ENCODE measurements at places on chromosomes 16 and 17.

DNA sequence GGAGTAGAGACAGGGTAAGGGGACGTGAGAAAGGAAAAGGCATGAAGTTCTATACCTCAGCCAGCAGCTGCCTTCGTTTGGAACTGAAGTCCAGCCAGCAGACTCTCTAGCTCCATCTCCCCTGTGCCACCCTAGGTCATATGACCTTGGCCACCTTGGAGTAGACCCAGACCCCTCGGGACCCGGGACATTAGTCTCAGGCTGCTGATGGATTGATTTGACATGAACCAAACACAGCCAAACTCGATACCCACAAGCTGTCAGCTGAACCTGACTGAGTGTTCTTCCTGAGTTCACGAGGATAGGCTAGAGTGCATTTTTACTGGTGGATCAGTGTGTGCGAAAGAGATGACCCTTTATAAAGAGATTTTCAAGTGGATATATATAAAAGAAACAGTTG, 68.5 kb downstream of the YPEL2 start:
- no peak for DNase-seq

DNA sequence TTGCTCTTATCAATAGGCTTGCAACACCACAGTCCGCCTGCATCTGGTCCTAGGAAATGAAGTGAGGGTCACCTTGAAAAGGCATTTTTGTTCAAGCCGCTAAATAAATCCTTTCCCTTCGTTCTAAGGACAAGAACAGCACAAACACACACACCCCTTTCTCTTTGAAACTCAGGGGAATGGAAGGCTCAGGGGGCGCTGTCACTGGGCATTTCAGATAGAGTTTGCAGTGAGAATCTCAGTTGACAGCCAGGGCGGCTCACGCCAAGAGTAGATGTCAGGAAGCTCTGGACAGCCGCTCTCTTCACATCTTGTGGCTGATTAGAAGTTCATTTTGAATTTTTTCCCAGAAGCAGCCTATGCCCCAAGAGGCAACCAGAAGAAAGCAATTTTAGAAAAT, 39.8 kb downstream of the ABAT start:
- DNase-seq, result no peak

- DNase-seq, result no peak
These were observed 146.4 kb downstream of the CHD9NB start for GRCh38 chr16:52906281-52906680.

- DNase-seq, result no peak
These were observed 99.5 kb downstream of the SYCE1L start for GRCh38 chr16:77298418-77299360.

DNA sequence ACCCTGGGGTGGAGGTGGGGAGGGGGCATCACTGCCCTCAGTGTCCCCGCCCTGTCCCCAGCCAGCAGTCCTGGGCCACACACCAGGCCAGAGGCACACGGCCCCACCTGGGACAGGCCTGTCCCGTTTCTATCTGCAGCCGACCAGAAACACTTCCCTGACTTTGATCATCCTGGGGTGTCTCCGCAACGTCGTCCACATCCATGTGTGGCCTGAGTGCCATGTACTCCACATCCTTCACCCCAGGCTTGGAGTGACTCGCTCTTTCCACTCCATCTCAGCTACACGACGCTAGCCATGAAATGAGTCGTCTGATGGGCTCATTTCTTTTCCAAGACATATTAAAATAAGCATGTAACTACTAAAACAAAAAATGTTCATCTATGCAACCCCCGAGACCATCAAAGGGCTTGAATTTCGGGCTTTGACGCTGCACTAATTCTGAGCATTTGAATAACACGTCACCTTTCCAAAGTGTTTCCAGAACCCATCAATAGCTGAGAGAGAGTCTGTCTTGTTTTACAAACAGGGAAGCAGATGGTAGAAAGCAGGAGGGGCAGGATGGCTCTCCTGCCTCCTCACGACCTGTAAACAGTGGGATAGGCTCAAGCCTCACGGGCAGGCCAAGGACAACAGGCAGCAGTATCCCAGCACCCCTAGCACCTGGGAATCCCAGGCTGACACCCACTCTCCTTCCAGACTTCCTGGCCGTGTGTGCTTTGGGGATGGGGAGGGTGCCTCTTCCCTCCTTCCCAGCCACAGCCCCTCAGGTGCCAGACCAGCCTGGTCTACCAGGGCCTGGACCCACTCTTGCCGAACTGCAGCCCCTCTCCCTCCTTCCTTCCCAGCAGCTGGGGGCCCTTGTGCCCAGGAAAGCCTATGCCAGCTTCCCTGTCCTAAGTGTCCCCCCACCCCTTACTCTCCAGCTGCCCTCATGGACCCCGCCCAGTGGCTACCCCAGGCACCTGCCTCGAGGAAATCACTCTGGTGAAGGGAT, 20.0 kb upstream of the RASD1 start:
- no peak for DNase-seq

GRCh38 chr17:77311371-77311981, 170.7 kb downstream of the SEC14L1 start:
- no peak for DNase-seq

DNA sequence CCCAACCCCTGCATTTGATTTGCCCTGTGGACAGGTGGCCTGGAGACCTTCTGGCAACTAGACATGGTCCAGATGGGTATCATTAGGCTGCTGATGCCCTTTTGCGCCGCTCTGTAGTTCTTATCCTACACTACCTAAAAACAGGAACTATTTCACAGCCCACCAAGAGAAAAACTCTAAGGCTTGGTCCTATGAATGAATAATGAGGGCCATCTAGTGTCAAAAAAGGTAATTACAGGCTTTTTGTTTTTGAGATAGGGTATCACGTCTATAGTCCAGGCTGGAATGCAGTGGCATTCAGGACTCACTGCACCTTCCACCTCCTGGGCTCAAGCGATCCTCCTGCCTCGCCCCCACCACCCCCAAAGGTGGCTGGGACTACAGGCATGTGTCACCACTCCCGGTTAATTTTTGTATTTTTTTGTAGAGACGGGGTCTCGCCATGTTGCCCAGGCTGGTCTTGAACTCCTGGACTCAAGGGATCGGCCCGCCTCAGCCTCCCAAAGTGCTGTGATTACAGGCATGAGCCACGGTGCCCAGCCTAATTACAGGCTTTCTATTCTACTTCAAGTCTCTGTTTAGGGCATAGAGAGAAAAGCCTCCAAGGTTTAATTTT, 20.9 kb downstream of the COIL start:
- DNase-seq, result no peak

GRCh38 chr16:27181019-27181790, 22.1 kb upstream of the KDM8 start:
- no peak for DNase-seq

DNA sequence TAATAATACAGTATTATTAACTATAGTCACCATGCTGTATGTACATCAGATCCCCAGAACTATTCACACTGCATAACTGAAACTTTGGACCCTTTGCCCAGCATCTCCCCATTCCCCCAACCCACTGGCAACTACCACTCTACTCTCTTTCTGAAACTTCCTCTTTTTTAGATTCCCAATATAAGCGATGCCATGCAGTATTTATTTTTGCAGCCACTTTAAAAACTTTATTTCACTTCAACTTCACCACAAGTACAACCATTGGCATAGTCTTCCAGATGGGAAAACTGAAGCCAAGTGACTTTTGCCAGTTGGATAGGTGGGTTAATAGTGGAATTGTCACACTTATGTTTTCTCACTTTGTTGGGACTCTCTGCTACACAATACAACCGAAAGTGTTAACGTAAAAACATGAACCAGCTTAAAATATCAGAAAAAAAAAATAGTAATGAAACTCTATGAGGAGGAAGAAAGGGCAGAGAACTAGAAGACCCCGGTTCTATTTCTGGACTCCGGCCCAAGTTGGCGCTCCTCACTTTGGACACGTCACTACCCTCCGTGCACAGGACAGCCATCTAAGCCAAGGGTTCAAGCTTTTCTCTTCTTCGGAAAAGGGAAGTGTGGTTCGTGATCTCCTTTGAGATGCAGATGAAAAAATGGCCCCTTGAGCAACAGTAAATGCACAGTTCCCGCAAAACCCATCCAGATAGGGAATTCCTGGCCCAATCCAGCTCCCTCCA, 743 bp downstream of the SHCBP1 start:
- no peak for DNase-seq

DNA sequence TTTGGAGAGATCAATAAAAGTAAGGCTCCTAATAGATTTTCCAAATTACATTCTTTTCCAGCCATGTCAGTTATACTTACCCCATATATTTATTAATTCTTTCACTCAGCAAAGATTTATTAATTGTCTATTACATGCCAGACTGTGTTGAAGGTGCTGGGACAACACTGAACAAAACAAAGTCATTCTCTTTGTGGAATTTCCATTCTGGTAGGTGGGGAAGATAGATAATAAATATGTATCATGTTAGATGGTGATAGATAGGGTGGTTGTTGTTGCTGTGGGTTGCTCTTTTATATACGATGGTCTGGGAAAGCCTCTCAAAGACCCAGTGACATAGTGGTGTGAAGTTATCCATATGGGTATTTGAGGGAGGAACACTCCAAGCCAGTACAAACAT, 39.1 kb downstream of the BCAS3 start:
- no peak for DNase-seq

GRCh38 chr16:15032547-15033308, 23.1 kb downstream of the NTAN1 start:
- DNase-seq, result no peak

DNA sequence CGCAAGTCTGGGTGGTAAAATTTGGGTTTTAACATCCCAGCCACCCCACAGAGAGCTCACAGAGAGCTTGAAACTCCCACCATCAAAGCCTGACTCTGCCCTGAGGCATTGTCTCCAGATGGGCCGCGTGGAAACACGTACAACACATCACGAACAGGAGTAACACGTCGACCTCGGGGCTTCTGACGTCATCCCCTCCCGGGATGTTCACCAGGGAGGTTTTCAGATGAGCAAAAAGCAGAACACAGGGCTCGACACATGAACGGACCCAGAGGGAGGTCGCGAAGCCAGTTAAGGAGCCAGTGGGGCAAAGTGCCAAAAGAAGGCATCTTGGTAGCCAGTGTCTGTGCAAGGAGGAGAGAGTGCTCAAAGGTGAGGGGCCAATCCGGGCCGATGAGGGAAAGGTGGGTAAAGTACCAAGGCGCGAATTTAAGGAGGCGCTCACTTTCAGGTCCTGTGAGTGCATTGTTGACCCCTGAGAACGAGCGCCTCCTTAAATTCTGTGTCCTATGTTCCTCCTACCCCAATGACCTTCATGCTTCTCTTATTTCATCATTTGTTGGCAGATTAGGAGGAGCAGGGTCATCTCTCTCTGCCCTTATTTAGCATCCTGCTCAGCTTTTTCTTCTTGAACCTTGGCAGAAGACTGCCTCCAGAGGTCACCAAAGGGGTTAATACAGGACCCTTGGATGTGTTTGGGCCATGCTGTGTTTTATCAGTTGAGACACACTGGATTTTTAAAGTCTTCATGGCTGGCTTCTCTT, 5.6 kb downstream of the RCVRN start:
- no peak for DNase-seq

DNA sequence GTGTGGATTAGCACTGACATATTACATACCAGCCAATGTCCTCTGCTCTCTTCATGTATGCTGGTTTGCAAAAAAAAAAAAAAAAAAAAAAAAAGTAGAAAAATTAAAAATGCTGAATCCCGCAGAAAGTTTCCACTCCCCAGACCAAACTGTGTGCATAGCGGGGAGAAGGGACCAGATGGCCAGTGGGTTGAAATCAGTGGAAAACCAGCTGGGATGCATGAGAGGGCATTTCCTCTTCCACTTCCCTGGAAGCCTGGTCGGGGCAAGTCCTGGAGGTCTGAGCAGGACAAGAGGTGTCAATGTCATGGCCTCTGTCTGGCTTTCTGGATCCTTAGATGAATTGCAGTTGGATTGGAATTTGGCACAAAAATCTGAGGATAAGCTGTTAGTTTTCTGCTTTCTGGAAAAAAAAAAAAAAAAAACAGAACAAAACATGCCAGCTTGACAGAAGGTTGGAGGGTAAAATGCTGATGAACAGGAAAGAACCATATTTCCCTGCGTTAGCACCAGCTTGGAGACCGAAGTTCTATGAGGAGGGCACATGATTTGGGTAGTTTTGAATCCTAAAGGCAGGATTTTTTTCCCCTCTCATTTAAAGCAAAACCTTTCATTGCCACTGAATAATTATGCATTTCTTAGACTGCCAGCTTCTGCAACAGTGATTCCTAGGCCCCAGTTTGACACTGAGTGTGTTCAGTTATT, 941.5 kb upstream of the EEF2KMT start:
- no peak for DNase-seq

- no peak for DNase-seq
These were observed at the start of gene CDH8 for GRCh38 chr16:62036101-62036801. CDH8 (minus strand) TSS chr16:62036438; CDS start chr16:62021403, 15,035 bp downstream.

DNA sequence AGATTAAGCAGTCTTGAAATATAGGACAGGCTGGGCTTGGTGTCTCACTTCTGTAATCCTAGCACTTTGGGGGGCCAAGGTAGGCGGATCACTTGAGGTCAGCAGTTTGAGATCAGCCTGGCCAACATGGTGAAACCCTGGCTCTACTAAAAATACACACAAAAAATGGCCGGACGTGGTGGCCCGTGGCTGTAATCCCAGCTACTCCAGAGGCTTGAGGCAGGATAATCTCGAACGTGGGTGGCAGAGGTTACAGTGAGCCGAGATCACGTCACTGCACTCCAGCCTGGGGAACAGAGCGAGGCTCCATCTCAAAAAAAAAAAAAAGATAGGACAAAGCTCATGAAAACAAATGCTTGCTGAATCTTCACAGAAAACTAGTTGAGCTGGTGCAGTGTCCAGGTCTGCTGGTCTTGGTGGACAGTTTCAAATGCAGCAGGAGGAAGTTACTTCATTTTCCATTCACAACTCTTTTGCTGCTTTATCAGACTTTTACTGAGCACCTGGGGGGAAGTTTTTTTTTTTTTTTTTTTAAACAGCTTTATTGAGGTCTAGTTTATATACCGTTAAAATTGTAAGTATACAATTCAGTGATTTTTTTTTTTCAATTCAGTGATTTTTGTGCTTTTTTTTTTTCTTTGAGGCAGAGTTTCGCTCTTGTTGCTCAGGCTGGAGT, 45.2 kb downstream of the SNX29 start:
- DNase-seq, result no peak

DNA sequence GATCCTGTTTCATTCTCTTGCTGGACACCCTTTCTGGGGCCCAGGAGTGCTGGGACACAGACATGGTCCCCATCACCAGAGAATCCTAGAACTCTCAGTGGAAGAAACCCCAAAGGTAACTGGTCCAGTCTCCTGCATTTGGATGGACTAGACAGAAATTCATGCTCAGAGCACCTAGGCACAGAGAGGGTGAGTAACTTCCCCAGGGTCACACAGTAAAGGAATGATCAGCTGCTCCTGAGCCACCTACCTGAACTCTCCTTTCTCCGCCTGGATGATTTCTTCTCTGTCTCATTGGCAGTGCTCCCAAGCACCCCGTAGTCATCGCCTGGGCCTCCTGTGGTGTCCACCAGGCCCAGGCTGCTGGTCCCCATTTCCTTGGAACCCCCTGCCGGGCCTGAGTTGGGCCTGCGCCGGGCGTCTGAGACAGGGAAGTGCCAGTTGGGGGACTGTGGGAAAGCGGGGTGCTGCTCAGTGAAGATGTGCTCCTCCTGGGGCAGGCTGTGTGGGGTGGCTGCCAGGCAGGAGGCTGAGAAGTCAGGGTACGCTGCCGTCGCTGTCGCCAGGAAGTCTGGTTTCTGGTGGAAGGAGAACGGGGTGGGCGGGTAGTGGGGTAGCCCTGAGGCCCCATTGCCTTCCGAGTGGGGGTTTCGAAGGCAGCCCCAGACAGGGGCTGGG, 767 bp downstream of the MEOX1 start:
- no peak for DNase-seq

All from cortex of kidney (tissue), 1 donor.